ENCODE measurements at places on chromosomes 11 and 22. TPM values are rescaled to one million over a fixed set of nuclear protein-coding genes. Genes with fewer than 3 reads are reported as not detected.

DNA sequence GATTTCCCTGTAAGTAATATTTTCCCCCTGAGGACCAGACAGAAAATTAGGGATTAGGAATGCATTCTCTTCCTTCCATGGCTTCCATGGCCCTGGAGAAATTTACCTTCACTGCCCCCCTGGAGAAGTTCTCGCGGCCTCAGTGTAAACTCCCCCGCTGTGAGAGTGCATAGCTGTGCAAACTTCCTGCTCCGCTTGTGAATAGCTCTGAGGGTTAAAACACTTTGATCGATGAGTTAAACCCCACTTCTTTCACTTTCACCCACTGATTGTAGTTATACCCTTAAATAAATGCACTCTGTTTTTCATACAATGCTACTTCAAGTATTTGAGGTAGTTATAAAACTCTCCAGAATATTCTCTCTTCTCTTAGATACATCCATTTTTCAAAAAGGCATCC, 190.8 kb downstream of the DSCAML1 start:
- DNase-seq: no peak

DNA sequence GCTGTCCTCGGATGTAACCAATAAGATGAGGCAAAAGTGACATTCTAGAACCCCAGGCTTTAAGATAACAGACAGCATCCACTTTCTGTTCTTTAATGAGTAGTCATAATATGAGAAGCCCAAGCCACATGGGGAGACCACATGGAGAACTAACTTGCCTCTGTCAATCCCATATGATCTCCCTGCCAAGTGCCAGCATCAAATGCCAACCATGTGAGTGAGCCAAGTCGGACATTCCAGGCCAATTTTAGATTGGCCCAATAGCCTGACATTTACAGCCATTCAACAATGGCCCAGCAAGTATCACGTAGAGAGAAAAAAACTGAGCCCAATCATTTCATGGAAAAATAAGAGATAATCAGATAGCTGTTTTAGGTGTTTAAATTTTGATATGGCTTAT, 2048.3 kb upstream of the RAG2 start:
- DNase-seq: no peak

DNA sequence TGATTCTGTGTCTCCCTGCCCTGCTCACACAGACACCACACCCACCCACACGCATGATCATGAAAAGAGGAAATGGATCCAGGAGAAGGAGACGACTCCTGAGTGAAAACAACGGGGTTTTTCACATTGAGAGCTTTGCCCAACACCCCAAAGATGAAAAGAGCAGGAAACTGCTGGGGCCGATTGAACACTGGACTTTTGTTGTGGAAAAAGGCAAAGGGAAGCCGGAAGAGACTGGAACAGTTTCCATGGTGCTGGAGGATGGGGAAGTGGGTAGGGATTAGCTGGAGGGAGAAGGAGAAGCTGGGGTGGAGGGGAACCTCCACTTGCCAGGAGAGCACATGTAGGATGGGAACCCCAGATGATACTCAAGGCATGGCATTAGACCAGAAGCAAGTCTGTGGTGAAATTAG, 5.2 kb upstream of the SLC43A3 start:
- no peak for DNase-seq

DNA sequence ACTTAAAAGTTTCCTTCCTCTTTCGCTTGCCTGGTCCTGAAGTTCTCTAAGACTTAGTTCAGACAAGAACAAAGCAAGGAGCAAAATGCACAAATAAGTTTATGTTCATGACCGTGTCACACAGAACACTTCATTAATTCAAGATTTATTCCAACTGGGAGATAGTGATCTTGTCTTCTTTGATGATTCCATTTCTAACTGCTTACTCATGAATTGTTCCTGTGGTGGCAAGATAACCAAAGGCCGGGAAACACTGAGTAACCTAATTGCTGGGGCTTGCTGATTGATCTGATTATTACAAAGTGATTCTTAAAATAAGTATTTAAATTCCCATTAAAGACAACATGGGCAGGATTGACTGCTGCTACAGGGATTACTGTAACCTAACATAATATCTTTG, 1462.9 kb upstream of the RAG2 start:
- no peak for DNase-seq

- DNase-seq: no peak
Measured at GRCh38 chr11:96316869-96317268, 26.1 kb downstream of the MAML2 start.

- no peak for DNase-seq
Measured at GRCh38 chr11:25535467-25536272, 796.3 kb upstream of the ANO3 start.

- DNase-seq: no peak
Measured at GRCh38 chr11:66510990-66511339, 530 bp downstream of the BBS1 start.

DNA sequence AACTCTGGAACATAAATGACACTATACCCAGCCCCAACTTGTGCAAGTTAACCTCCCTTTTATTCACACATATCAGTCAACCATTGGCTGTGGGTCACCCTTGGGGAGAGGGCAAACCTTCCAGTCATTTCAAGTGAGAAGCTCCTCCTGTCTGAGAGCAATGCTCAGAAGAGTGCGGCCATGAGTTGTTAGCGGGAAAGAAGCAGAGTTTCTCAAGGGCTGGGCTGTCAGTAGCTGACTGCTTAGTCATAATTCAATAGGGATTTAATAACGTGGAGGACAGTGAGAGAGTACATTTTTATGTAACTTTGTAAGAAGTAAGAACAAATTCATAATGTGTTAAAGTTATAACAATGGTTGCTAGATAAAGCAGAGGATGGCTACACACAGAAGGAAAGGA, 5.1 kb downstream of the PATE2 start:
- DNase-seq: no peak

- DNase-seq: no peak
Measured at GRCh38 chr11:35723493-35723892, 60.9 kb downstream of the TRIM44 start.

- DNase-seq: no peak
Measured at GRCh38 chr11:95404370-95404769, 173.4 kb upstream of the SESN3 start.

- DNase-seq: no peak
Measured at GRCh38 chr11:78039391-78039918, 16.4 kb upstream of the KCTD14 start.

- no peak for DNase-seq
Measured at GRCh38 chr11:112965656-112966055, 4.4 kb downstream of the NCAM1 start.

- DNase-seq: no peak
Measured at GRCh38 chr11:12160680-12161079, 50.3 kb downstream of the MICAL2 start.

- no peak for DNase-seq
Measured at GRCh38 chr11:60889869-60890311, 16.5 kb downstream of the PRPF19 start.

- DNase-seq: peak; percentile 39
Measured at GRCh38 chr11:37504060-37504611, 906.1 kb upstream of the RAG2 start.

- no peak for DNase-seq
Measured at GRCh38 chr11:101113540-101113939, 16.1 kb downstream of the PGR start.

GRCh38 chr22:29762263-29762662, 4.5 kb downstream of the ZMAT5 start:
- DNase-seq: peak; percentile 77

DNA sequence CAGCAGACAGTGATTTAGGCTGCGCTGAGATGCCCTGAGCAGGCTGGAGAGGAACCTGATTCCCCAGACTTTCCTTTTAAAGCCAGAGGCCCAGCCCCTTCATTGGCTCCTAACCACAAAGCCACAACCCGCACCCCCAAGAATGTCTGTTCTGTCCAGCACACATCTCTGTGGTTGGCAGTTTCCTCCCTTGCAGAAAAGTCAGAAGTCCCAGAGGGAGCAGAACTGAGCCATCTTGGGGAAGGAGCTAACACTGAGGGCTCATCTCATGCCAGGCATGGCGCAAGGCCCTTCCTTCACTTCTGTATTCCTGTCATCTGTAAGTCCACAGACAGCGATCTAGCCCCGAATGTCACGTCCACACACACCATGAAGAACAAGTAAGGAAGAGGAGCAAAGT, 97.1 kb upstream of the SYT13 start:
- no peak for DNase-seq

- DNase-seq: no peak
Measured at GRCh38 chr22:25109878-25110595, 89.6 kb upstream of the CRYBB3 start.

DNA sequence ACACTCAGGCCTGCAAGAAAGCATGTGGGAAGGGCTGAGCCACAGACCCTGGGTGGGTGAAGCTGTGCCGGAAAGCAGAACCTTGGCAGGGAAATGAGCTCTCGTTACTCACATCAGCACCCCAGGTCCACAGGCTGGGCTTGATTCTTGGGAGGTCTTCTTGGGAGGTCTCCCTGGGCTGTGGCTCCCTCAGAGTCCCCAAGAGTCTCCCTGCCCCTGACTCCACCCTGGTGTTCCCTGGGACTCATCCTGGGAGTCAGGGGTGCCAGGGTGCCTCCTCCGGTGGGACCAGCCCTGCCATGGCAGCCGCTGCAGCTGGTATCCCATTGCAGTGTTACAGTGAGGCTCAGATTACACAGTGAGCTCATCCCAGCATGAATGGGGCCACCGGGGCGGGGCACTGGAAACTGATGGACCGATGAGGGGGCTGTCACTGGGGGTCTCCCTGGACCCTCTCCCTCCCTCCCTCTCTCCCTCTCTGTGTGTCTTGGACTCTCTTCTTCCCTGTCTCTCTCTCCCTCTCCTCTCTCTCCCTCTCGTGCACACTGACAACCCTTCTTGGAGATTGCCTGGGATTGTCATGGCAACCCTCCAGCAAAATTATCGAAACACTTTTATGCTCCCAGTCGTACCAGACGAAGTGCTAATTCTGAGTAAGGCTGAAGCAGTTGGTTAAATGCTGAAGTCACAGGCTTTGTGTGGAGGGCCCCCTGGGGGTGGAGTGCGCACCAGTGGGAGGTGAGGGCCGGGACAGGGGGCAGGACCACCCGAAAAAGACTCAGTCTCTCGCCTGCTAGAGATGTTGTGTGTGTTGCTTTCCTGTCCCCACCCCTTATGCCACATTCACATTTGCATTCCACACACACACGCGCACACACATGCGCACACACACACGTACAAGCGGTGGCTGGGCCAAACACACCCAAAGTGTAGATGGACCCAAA, 8.6 kb upstream of the C11orf96 start:
- no peak for DNase-seq

GRCh38 chr11:92131289-92131865, 93.2 kb upstream of the FAT3 start:
- DNase-seq: no peak

DNA sequence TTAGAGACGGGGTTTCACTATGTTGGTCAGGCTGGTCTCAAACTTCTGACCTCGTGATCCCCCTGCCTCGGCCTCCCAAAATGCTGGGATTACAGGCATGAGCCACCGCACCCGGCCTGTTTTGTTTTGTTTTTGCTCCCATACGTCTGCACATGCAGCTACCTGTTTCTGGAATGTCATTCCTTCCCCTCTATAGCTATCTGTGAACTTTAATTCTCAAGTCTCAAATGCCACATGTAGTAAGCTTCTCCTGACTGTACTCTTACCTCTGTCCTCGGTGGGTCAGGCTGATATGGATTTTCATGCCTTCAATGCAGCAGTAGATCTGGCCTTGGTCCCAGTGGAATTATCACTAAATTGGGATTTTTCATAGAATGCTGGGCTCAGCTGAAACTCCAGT, 12.4 kb upstream of the SWAP70 start:
- DNase-seq: no peak

DNA sequence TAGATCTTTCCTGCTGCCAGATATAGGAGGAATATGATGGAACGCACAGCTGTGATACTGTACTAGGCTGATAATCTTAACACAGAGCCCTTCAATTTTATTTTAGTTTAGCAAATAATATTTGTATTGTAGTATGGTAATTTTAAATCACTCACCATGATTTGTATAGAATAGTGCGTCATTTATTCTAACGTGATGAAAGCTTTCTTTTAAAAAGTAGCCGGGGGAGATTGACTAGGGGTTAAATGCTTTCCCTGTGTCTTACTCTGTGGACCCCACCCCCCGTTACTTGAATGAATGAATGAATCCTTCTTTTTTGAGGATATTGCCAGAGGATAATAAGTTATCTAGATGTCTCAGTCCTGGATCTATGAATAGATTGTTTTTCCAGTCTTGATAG, 72.1 kb downstream of the CECR2 start:
- DNase-seq: no peak

GRCh38 chr22:20463324-20464095, 25.9 kb upstream of the SCARF2 start:
- DNase-seq: no peak

Gene SMDT1
- total RNA-seq: 72.8 TPM

Gene C11orf21
- not detected for total RNA-seq

Gene IGF2
- 0.15 TPM for total RNA-seq

Gene RASGRP2
- 2.1 TPM for total RNA-seq

Gene OR5P2
- total RNA-seq: 1.3 TPM

Gene CCDC116
- total RNA-seq: 0.63 TPM

Gene UQCC3
- 25.4 TPM for total RNA-seq

Gene KCNQ1
- 0.55 TPM for total RNA-seq

Gene TUB
- not detected for total RNA-seq

Measured in PC-9 (cell line).